ENCODE measurements at places on chromosomes 5 and 9. TPM values are rescaled to one million over a fixed set of nuclear protein-coding genes. Genes with fewer than 3 reads are reported as not detected.

Gene BRINP1
- total RNA-seq, result 5.8 TPM

Gene CD74
- 0.41 TPM for total RNA-seq

Gene CTNND2
- total RNA-seq, result 1.9 TPM

Gene SLF1
- total RNA-seq, result 5.3 TPM

Gene DBH
- not detected for total RNA-seq

Gene HMCN2
- not detected for total RNA-seq

Gene FYB1
- total RNA-seq, result 0.54 TPM

Gene CDKN2B-AS1
- total RNA-seq, result 6.4 TPM

Gene LCN15
- not detected for total RNA-seq

Gene CATSPER3
- 0.09 TPM for total RNA-seq

Gene TXNDC8
- not detected for total RNA-seq

Gene RANBP17
- total RNA-seq, result 10.6 TPM

Gene SPATA31C1
- total RNA-seq, result not detected

Gene KLF9
- total RNA-seq, result 30.4 TPM

Gene HK3
- total RNA-seq, result not detected

Gene SNAPC4
- 17.7 TPM for total RNA-seq

Gene SLC6A18
- total RNA-seq, result not detected

Gene CNTNAP3
- 25.7 TPM for total RNA-seq

Gene CCNJL
- total RNA-seq, result 0.82 TPM

Gene FBN2
- 45.1 TPM for total RNA-seq

Gene GFM2
- total RNA-seq, result 31.8 TPM
